Activated naive CD4-positive, alpha-beta T cell treated with anti-CD3 and anti-CD28 coated beads, Interleukin-2, amount 50 U/mL, for 72 hours (primary cell): ENCODE measurements at places on chromosomes 7 and 10.

GRCh38 chr10:119313644-119314043 lies 106.3 kb downstream of the GRK5 start:
- peak; percentile 65 for DNase-seq

DNA sequence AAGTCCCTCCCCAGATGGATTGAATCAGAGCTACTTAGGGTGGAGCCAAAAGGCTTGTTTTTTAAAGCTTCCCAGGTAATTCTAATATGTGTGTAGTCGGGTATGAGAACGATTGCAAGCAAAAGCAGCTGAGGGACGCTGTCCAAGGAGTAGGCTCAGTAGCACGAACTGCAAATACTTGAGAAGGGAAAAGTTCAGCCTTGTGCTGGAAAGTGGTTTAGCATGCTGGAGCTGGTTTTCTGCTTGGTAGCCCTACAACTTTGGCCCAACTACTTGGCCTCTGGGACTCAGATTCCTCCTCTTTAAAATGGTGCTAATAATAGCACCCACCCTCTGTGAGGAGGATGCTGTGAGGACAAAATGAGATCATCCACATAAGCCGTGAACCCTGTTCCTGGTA lies 76.2 kb downstream of the AHR start:
- no peak for DNase-seq

DNA sequence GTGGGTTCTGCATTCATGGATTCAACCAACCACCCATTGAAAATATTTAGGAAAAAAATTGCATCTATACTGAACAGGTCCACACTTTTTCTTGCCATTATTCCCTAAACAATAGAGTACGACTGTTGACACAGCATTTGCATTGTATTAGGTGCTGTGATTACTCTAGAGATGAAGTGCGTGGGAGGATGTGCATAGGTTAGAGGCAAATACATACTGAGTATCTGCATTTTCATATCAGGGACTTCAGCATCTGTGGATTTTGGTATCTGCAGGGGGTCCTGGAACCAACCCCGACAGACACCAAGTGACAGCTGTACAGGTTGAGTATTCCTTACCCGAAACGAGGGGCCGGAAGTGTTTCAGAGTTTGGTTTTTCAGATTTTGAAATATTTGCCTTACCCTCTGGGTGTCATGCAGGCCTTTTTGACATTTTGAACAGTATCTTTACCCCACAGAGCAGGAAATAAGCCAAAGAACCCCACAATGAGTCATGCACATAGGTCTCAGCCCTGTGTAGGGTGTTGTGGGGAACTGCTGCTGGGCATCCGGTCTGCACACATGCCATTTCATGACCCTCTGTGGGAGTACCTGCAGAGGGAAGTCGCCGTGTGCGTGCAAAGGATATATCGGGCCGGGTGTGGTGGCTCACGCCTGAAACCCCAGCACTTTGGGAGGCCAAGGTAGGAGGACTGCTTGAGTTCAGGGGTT lies 14.5 kb downstream of the NUDT5 start:
- DNase-seq: peak; percentile 45

DNA sequence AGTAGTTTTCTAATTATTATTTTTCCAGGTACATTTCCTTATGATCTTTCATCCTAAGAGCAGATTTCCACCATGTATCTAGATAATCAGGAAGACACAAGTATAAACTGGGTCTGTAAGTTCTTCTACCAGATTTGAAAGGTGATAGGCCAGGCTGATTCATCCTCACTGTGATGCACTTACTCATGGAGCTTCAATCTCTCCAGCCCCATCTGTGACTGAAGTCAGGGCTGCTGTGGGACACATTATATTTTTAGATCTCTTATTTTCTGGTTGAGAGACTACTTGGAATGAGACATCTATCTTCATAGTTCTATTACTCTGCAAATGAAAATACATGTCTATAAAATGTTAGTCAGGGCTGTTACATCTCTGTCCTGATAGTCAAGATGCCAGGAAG lies 85.5 kb upstream of the SLC25A13 start:
- DNase-seq: no peak

DNA sequence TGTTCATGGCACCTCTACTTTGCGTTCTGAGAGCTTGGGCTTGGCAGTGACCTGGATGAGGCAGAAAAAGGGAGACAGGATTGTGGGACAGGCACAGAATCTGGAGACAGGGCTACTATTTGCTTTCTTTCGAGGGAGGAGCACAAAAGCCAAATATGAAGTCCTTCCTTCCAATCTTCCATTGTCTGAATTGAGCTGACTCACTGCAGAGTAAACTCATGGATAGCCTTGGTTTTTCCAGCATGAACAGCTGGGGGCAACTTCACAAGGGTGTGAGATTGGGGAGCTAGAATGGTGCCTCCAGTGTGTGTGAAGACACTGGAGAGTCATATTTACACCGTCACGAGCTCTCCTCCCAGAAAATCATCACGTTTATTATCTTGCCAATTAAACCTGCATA lies 55.6 kb upstream of the NRP1 start:
- DNase-seq: no peak

DNA sequence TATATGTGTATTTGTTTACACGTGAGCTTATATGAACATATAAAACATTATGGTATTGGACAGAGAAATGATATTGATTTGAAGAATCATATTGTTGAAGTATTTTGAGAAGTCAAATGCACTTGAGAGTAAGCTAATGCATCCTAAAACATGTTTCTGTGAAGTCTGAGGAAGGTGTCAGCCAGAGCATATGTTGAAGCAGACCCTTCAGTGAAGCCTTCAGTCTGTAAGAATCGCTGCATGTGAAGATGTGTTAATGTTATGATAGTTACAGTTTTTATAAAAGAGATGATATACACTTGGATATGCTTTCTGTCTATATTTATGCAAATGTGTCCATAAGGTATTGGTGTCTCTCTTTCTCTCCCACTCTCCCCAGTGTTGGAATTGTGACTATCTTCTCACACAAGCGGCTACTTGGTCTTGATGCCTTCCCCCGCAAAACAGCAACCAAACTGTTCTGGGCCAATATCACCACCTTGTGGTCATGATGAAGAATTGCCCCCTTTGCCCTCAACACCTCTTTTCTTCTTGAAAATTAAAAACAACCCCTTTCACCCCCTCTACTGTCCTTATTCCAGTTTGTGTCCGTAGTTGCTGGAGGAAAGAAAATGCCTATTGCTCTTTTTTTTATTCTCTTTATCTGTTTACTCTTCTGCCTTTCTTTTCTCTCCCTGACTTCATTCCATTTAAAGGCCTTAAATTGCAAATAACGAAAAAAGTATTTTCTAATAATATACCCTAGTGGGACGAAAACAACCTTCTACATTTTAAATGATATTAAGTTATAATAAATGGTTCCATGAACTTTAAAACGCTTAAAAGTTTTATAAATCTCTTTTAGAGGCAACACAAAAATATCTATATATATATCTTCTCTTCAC lies 64.9 kb downstream of the IKZF1 start:
- DNase-seq: peak; percentile 57

- no peak for DNase-seq
Observed at GRCh38 chr10:34102237-34102673, 712.8 kb downstream of the PARD3 start.

DNA sequence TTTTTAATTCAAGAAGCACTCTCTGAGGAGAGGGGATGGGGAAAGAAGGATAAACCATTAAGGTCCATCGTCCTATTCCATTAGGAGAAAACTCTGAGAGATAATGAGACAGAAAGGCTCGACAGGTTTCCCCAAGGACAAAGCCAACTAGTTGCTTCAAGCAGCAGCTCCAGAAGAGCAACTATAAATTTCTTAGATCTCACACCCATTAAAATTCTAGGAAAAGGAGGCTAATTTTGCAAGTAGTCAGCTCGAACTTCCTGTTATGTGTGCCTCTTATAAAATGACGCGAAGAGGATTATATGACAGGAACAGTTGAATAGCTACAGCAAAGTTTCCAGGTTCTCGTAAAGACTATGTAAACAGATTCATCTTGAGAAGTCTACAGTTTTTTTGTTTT lies 52.0 kb upstream of the ST8SIA6 start:
- no peak for DNase-seq

DNA sequence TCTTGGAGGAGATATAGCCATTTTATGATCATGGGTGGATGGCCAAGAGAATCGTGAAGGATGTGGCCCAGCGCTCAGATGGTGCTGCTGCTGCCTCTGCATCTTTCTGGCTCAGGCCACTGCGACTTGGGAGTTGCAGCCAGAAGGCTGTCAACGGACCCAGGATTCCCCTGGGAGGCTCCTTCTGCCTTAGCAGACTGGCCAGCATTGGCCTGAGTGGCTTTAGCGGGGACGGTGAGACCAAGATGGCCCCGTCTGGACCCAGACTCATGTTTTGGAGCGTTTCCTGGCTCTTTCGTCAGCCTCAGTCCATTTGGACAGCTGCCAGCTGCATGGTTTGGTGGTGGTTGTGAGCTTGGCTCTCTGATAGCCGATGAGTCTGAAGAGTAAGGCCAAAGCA lies 97.2 kb downstream of the GALNT17 start:
- DNase-seq: no peak

GRCh38 chr10:119401671-119402395 lies 140.7 kb downstream of the RGS10 start:
- DNase-seq: no peak
